ENCODE measurements at places on chromosomes 11 and 22. TPM values are rescaled to one million over a fixed set of nuclear protein-coding genes. Genes with fewer than 3 reads are reported as not detected.

GRCh38 chr11:120759046-120759445 lies 247.5 kb downstream of the GRIK4 start:
- no peak for DNase-seq

GRCh38 chr11:67600324-67601029 lies 6.3 kb upstream of the NDUFV1 start:
- no peak for DNase-seq

GAL gene
- not detected for total RNA-seq

DNA sequence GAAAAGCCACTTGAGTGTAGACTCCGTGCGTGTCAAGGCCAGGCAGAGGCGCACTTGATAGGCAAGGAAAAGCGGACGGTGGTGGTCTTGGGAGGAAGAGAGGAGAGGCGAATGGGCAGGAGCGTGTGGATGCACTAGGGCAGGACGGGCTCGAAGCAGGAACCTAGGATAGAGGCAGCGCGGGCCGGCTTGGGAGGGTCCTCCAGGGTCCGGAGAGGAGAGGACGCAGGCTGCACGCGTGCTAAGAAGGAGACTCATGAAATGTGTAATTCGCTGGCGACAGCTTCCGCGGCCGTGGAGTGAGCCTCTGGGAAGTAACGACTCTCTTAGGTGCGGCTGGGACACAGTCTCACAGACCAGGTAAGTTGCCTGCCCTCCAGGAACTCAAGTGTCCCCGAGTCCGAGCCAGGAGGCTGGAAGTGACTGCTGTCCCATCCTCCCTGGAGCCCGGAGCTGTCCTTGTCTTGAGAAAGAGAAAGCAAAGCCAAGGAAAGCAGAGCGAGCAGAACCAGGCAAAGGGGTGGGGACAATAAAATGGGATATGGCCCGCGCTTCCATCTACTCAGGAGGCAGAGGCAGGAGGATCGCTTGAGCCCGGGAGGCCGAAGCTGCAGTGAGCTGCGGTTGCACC lies 874 bp upstream of the IL17RA start:
- DNase-seq: no peak

DNA sequence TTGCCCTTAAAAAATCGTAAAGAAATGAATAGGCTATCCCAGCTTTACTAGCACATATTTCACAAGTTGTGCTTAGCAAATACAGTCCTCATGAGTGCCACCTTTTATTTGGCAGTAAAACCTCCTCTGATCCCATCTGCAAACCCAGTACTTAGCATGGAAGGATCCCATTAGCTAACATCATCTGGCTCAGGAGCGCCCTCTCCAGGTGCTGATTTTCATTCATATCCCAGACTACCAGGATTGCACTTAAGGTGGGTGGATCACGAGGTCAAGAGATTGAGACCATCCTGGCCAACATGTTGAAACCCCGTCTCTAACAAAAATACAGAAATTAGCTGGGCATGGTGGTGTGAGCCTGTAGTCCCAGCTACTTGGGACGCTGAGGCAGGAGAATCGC lies 76.1 kb upstream of the PAX6 start:
- DNase-seq: no peak

- DNase-seq: no peak
Observed at GRCh38 chr11:115739878-115740277, 235.7 kb upstream of the CADM1 start.

GRCh38 chr11:15227011-15227410 lies 112.3 kb downstream of the INSC start:
- DNase-seq: no peak

- DNase-seq: no peak
Observed at GRCh38 chr11:69385144-69385820, 91.3 kb downstream of the MYEOV start.
